ENCODE measurements at places on chromosomes 1 and 21.

- no peak for DNase-seq
These were observed 52.4 kb downstream of the HNRNPR start for GRCh38 chr1:23291706-23292105.

- DNase-seq: peak; percentile 48
These were observed 53.1 kb upstream of the LBR start for GRCh38 chr1:225480825-225481434.

GRCh38 chr1:117113199-117113598, 8.3 kb downstream of the TRIM45 start:
- DNase-seq: no peak

- no peak for DNase-seq
These were observed 19.6 kb downstream of the CDKN2C start for GRCh38 chr1:50989694-50990093.

DNA sequence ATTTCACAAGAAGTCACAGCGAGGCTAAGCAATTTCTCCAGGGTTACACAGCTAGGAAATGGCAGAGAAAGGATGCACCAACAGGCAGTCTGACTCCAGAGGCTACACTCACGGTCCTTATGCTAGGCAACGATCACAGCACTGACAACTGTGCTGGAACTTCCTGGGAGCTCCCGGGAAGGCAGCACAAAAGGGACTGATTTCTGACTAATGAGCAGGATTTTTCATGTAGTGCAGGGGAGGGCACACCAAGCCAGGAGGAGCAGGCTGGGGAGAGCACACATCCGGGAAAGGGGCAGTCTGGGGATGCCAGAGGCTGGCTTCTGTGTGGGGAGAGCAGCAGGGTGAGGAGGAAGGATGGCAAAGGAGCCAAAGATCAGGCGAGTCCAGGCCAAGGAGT, 486.7 kb downstream of the OMA1 start:
- no peak for DNase-seq

GRCh38 chr1:207948536-207949250, 37.8 kb upstream of the CD34 start:
- no peak for DNase-seq

DNA sequence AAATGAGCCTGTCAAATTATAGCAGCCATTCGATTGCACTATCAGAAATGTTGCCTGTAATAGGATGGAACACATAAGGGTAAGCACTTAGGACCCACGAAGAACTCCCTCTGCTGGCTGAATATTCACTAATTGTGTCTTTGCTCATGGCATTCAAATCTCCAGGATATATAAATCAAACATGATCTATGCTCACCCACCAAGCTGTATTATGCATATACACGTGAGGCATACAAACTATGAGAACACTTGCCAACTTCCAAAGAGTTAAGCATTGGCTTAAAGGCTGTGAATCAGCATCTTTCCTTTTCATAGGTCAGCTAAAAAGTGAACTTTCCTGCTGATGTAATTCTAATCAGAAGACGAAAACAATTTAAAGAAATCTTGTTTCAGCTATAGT, 34.5 kb downstream of the TMPRSS15 start:
- DNase-seq: no peak

GRCh38 chr1:246413430-246413829, 93.6 kb downstream of the SMYD3 start:
- no peak for DNase-seq

All from stimulated activated CD4-positive, alpha-beta T cell treated with anti-CD3 and anti-CD28 coated beads, Interleukin-15, amount 100 ng/mL, for 1 hour (primary cell).